ENCODE measurements at places on chromosomes 7 and 10. TPM values are rescaled to one million over a fixed set of nuclear protein-coding genes. Genes with fewer than 3 reads are reported as not detected.

DNA sequence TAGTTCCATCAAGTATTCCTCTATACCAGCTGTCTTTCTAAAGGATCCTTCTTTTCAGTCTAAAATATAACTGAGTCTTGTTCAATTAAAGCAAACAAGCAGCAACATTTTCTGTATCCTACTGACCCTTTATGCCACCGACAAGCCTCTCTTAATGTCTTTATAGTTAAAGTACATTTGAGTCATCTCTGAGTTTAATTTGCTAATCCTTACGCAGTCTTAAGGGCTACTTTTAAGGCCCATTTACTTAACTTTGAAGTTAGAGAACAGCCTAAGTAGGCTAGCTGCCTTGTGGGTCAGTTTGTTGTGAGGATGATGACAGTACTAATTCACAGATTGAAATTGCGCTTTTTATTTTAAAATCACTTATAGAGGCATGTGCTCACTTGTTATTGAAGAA lies 265.5 kb upstream of the FERD3L start:
- no peak overlapping the region for H3K27ac ChIP-seq
- no peaks in the 10 kb centered on the region for H3K27me3 ChIP-seq
- DNase-seq, result no peak
- H3K36me3 ChIP-seq, result no peaks in the 10 kb centered on the region
- H3K4me3 ChIP-seq, result no peak overlapping the region

The TRIM50 gene
- not detected for total RNA-seq

The FAM24B gene
- total RNA-seq, result 7.3 TPM

GRCh38 chr7:148589640-148590039 lies 926 bp upstream of the C7orf33 start:
- no peak overlapping the region for H3K27ac ChIP-seq
- H3K4me3 ChIP-seq, result no peak overlapping the region
- no peak for DNase-seq
- no peaks in the 10 kb centered on the region for H3K36me3 ChIP-seq
- peaks cover 14% of the 10 kb centered on the region for H3K27me3 ChIP-seq
- peaks cover 2% of the 10 kb centered on the region for H3K4me1 ChIP-seq

DNA sequence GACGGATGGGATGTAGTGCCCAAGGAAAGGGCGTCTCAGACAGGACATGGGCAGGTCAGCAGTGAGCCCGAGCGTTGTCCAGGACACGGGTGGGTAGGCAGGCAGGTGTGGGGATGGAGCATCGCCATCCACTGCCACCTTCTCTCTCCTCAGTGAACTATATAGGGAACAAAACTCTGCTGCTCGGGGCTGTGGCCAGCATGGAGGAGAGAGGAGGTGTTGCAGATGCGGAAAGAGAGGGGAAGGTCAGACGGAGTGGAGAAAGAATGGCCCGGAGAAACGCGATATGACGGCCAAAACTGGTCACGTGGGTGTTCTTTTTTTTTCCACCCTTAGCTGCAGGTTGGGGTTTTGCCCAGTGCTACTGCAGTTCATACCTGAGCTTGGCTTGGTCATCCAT lies 71.2 kb downstream of the GRID1 start:
- H3K36me3 ChIP-seq, result no peaks in the 10 kb centered on the region
- H3K27ac ChIP-seq, result no peak overlapping the region
- peaks cover 9% of the 10 kb centered on the region for H3K27me3 ChIP-seq
- H3K4me1 ChIP-seq, result no peaks in the 10 kb centered on the region
- H3K4me3 ChIP-seq, result no peak overlapping the region
- no peak for DNase-seq

Measured in activated B cell treated with CpG ODN at 0.5 μM for 24 hours (primary cell).